ENCODE measurements at places on chromosomes 7 and 10.

GRCh38 chr10:17227367-17228090, 512 bp upstream of the VIM start:
- DNase-seq: no peak

- no peak for DNase-seq
These were observed 31.6 kb downstream of the NCAPG2 start for GRCh38 chr7:158672975-158673374.

- DNase-seq: no peak
These were observed 227.6 kb downstream of the CACNB2 start for GRCh38 chr10:18367840-18368239.

GRCh38 chr7:100884736-100885439, 4.6 kb downstream of the UFSP1 start:
- DNase-seq: no peak

DNA sequence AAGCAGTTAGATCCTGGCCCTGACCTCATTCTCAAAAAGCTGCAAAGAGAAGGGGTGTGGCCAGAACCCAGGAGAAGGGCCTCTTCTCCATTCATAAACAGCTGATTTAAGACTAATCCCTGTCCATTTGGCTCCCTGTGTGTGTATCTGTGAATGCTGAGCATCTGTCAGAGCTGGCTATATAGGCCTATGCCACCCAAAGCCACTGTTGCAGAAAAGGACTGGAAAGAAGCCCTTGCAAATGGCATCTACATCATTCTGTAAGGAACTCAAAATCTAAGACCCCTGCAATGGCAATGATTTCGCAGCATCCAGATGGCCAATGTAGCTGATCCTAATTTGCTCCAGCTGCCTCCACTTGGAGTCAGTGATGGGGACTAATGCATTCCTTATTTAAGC, 384.5 kb downstream of the KCNMA1 start:
- no peak for DNase-seq

GRCh38 chr10:29874606-29875269, 184.6 kb downstream of the JCAD start:
- DNase-seq: no peak

DNA sequence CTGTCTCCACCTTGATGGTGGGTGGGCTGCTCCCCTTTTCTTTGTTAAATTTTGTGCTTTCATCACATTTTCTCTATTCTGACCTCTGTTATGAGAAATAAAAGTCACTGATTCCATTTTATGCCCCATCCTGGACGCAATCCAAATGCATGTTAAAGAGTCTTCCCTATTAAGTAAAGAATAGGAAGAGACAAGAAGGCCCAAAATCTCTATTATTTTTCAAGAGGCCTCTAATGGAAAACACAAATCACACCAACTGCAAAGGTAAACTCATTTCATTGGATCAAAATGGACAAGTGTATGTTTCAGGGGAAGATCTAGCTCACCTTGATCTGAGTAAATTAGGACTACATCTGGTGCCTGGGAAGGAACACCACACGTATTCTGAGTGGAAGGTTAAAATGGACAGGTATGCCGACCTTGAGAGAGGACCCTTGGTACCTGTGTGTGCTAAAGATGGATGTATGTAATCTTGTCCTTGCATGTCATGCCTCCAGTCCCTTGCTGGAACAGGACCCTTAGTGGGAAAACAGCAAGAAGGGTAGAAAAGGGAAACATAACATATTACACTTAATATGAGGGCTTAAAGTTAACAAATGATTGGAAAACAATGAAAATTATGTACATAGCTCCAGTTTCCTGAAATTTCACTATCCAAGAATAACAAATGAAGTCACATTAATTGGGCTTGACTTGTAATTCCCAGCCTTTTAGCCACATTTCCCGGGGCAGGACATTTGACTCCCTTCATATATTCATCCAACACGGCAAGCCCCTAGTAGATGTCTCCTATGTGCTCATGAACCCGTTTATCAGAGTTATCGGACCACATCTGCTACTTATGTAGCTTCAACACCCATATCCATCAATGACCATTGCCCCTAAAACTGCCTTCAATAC, 7.6 kb downstream of the IFIT2 start:
- DNase-seq: no peak

GRCh38 chr10:116429288-116429977, 1.8 kb downstream of the PNLIPRP3 start:
- no peak for DNase-seq

- DNase-seq: no peak
These were observed 398.2 kb upstream of the NFE2L3 start for GRCh38 chr7:25753837-25754236.

DNA sequence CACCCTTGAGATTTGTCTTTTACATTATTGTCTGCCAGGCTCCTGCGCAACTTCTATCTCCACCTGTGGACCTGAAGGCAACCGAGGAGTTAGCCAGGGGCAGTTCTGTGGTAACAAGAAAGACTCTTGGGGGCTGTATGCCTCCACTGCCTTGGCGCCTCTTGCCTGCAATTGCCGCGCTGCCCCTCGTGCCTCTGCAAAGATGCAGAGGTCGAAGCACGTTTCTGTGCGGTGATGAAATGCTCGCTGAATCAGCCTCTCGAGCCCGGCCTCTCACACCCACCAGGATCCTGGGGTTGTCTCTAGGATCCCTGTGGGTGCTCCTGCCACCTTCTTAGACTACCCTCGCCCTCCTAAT, 486 bp upstream of the LHFPL3 start:
- no peak for DNase-seq

DNA sequence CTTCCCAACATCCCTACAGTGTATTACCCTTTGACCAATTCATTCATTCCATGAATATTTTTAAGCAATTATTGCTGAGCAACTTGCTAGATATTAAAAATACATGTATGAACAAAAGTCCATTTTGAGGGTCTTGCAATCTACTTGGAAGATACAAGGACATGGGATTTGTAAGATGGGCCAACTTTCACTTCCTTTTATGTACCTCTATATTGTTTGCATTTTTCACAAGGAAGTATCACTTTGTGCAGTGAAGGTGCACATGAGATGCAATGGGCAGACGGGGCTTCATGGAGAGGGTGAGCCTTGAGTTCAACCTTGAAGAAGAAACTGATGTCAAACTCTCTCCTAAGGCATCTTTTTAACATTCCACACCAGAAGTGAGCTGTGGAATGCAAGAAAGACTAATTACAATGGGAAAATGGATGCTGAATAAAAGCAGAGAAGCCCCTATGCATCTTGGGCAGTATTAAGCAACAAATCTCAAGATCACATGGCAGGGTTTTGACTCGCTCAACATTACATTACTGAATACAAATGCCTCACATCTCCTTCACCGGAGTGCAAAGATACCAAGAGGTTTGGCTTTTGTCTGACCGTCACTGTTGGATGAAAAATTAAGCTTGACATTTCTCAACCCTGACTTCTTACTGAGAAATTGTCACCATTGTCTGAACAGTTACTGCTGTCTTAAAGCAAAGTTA, 341.5 kb downstream of the ELMO1 start:
- DNase-seq: no peak

GRCh38 chr10:71302874-71303568, 16.0 kb upstream of the SLC29A3 start:
- DNase-seq: no peak

DNA sequence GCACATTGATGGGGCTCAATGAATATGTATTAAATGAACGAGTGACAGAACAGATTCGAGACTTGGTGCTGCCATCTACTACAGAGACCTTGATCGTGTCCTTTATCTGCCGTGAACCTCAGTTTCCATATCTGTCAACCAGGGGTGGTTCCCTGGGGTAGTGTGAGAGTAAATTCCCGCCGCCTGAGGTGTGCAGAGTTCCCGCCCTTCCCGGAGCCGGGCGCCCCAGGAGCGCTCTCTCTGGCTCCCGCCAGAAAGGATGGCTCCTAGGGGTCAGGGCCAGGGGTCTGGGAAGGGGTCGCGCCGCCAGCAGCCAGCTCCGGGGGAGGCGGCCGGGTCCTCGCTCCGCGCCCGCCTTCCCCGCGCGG, 333 bp upstream of the PLCE1 start:
- no peak for DNase-seq

DNA sequence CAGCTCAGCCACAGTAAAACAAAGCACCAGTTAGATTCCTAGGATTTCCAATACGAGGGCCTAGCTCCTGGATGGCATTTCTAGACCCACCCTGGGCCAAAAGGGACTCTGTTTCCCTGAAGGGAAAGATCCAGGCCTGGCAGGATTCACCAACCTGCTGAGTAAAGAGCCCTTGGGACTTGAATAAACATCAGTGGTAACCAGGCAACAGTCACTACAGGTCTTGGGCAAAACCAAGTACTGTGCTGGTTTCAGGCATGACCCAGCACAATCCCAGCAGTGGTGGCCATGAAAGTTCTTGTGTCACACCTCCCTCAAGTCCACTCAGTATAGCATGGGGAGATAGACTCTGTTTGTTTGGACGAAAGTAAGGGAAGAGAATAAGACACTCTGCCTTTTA, 31.0 kb upstream of the STARD3NL start:
- no peak for DNase-seq

- no peak for DNase-seq
These were observed 168.6 kb downstream of the PRKCQ start for GRCh38 chr10:6411436-6411835.

DNA sequence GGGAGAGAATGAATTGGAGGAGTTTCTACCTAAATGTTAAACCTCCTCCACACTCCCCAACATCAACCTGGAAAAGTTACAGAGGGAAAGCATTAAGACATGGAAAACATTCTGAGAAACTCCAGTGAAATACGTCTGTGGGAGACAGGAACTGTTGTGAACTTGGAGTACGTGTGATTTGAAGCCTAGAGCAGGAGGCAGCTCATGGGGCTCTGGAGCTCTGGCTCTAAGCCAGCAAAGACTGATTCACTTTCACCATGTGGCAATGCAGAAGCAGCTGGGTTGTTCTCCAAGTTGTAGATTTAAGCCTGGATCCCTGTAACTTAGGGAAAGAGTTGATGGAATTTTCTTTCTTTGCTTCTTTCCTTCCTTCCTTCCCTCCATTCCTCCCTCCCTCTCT, 503.2 kb downstream of the NRG3 start:
- no peak for DNase-seq

DNA sequence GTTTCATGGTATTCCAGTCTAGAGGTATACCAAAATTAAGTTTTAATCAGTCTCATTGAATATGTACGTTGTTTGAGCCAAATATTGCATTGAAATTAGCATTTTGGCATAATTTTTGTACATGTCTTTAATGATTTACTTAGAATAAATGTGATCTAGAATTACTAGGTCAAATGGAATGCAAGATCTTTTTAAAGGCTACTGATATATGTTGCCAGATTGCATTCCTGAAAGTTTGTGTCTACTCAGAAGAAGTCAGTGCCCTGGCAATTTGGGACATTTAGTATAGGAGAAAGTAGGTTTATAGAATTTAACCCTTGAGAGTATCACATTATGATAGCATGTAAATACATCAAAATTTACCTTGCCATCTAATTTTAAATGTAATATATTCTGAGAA, 32.4 kb downstream of the KMT2E start:
- no peak for DNase-seq

GRCh38 chr10:42960491-42960990, 116.3 kb upstream of the RET start:
- no peak for DNase-seq

DNA sequence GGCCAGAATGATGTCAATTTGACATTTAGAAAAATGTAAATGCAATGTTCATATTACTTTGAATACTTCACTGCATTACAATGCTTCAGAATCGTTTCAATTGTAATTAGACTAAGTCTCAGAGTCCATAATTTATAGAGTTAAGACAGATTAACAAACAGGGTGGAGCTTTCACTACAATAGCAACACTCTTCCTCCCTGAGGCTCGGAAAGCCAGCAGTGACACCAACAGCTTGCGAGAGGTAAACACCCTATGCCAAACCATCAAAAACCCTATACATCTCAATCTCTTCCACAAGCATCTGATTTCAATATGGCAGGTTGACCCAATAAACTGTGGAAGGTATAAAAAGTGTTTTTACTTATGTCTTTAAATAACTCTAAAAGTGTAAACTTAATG, 72.2 kb downstream of the DOCK4 start:
- no peak for DNase-seq

GRCh38 chr7:117124591-117125220, 171.4 kb downstream of the ST7 start:
- no peak for DNase-seq

GRCh38 chr7:114419441-114420272, 5.0 kb downstream of the FOXP2 start:
- DNase-seq: no peak

DNA sequence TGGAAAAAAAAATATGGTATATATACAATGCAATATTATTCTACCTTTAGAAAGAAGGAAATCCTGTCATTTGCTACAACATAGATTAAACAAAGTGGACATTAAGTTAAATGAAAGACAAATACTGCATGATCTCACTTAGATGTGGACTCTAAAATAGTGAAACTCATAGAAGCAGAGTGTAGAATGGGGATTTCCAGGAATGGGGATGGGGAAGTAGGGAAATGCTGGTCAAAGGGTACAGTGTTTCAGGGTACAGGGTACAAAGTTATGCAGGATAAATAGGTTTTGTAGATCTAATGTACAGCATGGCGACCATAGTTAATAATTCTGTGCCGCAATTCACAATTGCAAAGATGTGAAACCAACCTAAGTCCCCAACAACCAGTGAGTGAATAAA, 385.5 kb downstream of the SFMBT2 start:
- DNase-seq: no peak

GRCh38 chr10:96305019-96305418, 785 bp downstream of the DNTT start:
- no peak for DNase-seq

DNA sequence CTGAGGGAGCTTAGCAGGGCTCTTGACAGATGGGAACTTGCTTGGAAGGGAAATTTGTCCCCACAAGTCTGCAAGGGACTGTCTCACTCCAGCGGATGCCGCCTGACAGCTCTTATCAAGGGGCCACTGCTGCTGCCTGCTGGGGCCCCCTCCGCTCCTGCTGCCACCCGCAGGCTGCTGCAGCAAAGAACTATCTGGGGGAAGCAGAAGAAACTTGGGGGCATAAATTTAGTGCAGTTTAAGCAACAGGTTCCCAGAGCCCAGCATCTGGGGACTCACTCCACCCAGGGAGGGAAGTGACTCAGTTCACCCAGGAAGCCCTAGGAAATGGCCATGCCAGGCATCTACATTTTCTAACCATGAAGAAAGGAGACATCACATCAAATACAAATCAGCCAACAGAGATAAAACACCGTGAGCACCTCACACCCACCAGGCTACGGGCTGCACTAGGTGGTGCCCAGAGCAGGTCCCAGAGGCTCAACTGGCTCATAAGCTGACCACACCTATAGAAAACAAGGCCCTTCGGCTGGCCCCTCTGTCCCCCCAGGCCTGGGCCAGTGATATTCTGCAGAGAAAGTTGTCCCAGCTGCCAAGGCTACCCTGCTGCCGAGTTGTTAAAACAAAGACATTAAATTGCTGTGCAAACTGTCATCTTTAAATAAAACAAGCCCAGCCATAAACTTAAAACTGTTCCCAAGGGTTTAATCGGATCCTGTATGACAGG, 3.7 kb downstream of the RGS10 start:
- no peak for DNase-seq

- no peak for DNase-seq
These were observed 70.4 kb upstream of the CC2D2B start for GRCh38 chr10:95837356-95837776.

Data from GM19239 (cell line).